Hindlimb muscle (tissue), 1 donor: ENCODE measurements at places on chromosomes 11 and 22. TPM values are rescaled to one million over a fixed set of nuclear protein-coding genes. Genes with fewer than 3 reads are reported as not detected.

- DNase-seq: no peak
Measured at GRCh38 chr11:4508886-4509285, 26.4 kb downstream of the OR52K1 start.

DNA sequence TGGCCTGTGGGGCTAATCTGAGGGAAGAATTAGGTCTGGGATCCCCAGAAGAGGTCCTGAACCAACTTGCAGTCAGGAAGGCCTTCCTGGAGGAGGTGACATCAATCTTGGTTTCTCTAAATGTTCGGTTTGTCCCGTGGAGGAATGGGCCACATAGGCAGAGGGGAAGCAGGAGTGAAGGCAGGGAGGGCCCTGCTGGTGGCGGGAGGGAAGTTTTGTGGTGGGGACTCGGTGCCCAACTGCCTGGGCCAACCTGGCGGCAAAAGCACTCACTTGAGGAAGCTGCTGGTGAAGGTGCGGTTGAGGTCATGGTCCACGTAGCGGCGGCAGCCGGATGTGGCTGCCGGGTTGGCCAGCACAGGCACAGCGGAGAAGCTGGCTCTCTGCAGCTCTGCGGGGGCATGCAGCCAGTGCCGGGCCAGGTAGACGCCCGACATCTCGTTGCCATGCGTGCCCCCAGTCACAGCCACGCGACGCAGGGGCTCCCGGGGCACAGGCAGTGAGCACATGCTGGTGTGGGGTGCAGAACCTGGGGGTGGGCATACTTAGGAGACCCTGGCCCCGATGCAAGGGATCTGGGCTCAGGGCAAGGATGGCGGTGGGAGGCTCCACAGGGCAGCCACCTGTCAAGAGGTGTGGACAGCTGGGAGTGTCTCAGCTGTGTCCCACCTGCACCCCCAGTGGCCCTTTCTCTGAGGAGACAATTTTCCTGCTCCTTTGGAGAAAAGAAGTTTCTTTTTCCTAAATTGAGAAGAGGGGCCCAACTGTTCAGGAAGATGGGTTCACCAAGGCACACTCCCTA is 3.8 kb downstream of the ACY3 start:
- DNase-seq: no peak

GRCh38 chr11:116162086-116162885 is 610.5 kb downstream of the BUD13 start:
- no peak for DNase-seq

DNA sequence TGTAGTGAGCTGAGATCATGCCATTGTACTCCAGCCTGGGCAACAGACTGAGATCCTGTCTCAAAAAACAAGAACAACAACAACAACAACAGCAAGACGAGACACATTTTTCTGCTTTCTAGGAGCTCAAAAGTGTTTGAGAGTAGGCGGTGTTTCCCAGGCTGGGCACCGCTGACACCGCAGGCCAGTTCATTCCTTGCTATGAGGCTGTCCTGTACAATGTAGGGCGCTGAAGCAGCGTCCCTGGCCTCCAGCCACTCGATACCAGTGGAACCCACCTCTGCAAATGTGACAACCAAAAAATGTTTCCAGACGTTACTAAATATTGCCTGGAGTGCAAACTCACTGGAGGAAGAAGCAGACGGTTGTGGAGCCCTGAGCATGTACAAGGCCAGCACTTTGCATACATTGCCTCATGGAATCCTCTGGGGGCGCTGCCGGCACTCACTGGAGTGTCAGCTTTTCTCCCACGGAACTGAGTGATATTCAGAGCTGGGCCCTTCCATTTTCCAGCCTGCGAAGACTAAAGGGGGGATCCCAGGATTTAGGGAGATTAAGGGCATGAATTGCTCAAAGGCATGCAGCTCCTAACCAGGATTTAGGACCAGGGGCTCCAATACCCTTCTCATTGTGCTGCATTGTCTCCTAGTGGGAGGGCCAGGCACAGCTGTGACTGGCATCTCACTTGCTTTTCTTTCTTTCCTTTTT is 5.8 kb upstream of the MIEF1 start:
- DNase-seq: peak; percentile 74

The PRG2 gene
- 0.62 TPM for polyA plus RNA-seq

DNA sequence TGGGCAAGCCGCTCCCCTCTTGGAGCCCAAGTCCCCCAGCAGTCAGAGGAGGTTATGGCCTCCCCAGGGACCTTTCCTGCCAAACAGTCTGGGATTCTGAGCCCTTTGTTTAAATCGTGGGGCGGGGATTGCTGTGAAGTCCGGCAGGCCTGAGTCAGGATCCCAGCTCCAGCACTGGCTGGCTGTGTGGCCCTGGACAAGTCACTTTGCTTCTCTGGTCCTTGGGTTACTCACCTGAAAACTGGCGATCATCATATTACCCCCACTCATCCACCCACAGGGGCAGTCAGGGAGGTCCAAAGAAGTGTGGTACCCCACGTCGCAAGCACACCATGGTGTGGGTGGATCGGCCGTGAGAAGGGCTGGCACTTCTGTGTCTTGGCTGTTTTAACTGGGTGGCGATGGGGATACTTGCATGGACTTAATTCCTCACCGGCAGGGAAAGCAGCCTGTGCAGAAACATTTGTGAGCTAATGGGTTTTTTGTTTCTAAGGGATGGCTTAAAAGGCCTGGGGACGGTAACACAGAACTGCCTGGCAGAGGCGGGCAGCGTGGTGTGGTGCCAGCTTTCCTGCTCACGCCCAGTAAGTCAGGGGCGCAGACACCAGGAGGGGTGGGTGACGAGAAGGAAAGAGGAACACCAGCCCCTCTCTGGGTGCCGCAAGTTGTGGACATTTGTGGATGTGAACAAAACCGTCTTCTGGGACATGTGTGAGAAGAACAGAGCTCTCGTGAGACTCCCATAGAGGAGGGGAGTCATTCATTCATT is 31.6 kb upstream of the PRR5 start:
- no peak for DNase-seq

The PNPLA5 gene
- not detected for polyA plus RNA-seq

DNA sequence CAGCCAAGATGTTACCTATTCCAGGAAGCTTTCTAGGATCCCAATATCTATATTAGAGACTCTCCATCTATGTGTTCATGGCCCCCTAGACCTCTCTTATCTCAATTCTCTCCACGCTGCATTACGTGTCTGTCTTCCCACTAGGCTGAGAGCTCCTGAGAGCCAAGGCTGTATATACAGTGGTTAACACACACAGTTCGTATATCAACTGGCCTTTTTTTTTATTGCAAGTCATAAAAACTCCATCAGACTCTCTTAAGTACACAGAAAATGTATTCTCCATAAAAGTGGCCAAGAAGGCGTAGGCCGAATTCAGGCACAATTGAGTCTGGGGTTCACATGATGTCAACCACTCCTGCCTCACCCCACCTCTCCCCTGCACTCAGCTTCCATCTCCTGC is 115.9 kb downstream of the TRIM29 start:
- no peak for DNase-seq

DNA sequence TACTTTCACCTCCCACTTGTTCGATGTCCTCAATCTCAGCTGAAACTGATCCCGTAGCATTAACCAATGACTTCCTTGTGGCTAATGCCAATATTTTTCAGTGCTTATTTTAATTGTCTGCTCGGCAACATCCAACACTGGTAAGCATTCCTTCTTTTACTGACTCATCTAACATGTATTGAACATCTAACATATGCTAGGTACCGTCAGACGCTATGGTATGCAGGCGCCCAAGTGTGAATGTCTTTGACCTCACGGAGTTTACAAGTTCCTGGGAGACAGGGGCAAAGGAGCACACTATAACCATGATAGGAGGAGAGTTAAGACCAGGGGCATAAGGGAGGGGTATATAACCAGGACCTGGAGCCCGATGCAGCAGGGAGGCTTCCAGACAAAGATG is 1.7 kb downstream of the BRMS1 start:
- DNase-seq: no peak

DNA sequence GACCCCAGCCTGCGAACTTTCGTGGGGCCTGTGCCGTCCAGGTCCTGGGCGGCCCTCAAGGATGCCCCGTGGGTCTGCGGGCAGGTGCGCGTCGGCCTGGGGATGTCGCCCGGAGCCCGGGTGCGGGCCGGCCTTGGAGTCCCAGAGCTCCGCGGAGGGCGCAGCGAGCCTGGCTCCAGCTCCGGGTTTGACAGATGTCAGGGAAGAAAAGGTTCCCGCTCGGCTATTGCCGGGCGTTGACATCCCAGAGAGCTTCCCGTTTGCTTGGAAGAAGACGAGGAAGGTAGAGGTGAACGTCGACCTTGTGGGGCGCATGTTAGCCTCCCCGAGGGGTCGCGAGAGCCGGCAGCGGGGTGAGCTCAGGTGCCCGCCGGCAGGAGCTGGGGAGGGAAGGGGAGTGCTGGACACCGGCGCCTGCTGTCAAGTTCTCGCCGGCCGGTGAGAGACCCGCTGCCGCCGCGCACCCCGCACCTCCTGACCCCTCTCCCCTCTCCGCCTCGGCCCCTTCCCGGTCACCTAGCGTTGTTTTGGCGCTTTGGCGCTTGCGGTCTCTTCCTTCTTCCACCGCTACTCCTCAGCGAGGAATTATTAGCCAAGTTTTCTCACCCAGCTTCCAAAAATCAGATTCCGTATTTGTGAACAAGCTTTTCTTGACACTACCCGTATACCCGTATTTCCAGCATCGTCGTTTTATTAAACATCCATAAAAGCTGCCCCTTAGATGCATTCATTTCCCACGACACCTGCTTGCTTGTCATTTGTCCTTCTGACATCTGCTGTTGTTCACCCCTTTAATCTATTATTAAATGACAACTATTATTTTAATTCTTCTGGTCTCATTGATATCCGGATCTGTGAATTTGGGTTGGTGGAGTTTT is 1.3 kb downstream of the BMAL1 start:
- no peak for DNase-seq

GRCh38 chr11:61120706-61121191 is 18.5 kb downstream of the CD5 start:
- DNase-seq: no peak

- no peak for DNase-seq
Measured at GRCh38 chr11:33027846-33028536, 11.4 kb upstream of the TCP11L1 start.

- no peak for DNase-seq
Measured at GRCh38 chr11:76621466-76621865, 49.1 kb downstream of the LRRC32 start.

GRCh38 chr22:31148953-31149627 is 8.8 kb upstream of the PLA2G3 start:
- DNase-seq: peak; percentile 51

The OR6A2 gene
- not detected for polyA plus RNA-seq

GRCh38 chr11:72375241-72375960 is 58.9 kb downstream of the CLPB start:
- DNase-seq: no peak

- DNase-seq: no peak
Measured at GRCh38 chr11:57513911-57514537, 1.5 kb downstream of the SLC43A1 start.

The DEUP1 gene
- polyA plus RNA-seq: not detected

The MRTFA gene
- polyA plus RNA-seq: 35.9 TPM

The OR2AG2 gene
- polyA plus RNA-seq: not detected
